ENCODE measurements at places on chromosomes 3 and 15.

DNA sequence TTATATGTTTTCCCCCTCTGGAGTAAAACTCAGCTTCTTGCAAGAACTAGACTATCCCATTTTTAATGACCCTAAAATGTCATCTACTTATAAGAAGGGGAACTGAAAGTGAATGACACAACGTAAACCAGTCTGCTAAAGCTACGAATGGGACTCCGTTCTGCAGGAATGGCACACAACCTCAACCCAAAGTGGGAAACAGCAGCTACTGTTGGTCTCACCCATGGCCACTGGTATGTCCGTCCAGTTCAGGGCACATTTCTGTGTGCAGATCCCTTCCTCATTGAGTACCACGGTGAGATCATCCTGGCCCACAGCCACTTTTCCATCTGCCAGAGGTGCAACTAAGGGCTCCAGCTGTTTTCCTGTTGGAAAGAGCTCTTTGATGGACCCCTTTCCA lies 23.8 kb downstream of the VPS39 start:
- no peak for DNase-seq

- peak; percentile 73 for DNase-seq
These were observed 112.5 kb upstream of the SMAD3 start for GRCh38 chr15:66952756-66953522.

DNA sequence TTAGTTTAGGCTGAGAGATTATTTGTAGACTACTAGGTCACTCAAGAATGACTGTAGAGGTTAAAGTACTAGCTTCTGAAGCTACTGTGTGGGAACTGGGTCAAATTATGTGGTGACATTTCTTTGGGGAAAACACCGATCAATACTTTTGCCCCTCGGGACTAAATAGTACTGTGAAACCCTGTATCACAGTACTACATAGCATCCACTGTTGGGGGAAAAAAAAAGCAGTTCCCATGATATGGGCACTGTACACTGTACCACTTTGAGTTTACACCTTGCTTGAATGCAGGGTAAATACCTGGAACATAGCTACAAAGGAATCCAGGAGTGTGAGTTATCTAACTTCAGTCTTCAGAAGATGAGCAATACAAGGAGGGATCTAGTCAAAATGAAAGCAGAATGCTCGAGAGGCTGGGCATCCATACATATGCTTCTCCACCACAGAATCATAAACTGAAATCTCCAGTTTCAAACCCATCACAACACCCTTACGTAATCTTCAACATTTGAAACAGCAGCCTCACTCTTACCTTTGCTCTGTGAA lies 311.4 kb downstream of the UNC13C start:
- no peak for DNase-seq

DNA sequence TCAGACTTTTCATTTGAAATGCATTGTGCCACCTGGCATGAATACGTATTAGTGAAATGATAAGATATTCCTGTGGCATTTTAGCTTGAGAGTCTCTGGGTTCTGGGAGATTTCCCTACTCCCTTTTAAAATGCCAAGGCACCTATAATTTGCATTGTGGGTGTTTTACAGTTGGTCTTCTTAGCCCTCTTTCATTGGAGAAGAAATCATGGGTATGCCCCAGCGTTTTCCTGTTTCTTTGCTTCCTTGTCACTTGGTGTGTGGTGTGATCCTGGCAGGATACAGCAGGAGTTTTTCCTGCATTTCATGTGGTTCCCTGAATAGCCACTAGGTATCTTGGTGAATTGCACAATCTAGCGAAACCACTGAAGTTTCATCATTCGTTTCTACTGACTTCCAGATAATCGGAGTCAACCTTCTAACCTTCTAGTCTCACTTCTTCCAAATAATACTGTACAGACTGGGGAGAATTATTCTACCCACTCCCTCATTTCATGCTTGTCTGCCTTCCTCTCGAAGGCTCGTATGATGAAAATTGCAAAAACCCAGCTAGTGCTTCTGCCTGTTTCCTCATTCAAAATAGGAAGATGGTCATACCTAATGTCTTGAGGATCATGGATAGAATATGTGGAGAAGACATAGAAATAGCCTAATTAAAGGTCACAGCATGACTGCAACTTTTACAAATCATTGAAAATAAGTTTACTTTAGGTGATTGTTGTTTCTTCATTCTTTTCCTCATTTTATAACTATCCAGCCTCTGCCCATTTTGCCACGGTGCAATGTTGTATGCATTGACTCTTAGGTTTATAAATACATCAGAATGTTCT lies 2.6 kb downstream of the BHLHE40 start:
- peak; percentile 47 for DNase-seq

- no peak for DNase-seq
These were observed 34.7 kb upstream of the MINAR1 start for GRCh38 chr15:79397269-79397910.

GRCh38 chr3:132457286-132457685 lies 40.0 kb downstream of the DNAJC13 start:
- DNase-seq = no peak

- no peak for DNase-seq
These were observed 15.6 kb upstream of the KY start for GRCh38 chr3:134666466-134666865.

DNA sequence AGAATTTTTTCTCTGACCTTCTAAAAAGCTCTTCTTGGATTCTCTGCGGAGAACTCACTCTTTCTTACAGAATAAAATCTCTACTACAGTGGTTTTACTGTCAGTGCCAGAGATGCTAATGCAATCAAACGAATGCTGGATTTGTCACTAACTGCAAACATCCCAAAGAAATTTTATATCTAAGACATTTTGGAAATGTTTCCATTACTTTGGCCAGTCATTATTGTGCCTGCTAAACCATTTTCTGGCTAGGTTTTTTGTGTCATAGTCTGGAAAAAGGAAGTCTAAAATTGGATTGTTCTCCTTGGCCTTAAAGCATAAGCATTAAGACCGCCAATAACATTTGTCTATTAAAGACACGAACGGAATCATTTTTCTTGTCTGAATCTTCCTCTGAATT lies 54.0 kb downstream of the PLOD2 start:
- no peak for DNase-seq

GRCh38 chr3:139937674-139938279 lies 2.8 kb downstream of the CLSTN2 start:
- DNase-seq = peak; percentile 50

- DNase-seq = peak; percentile 24
These were observed 141.4 kb downstream of the TBL1XR1 start for GRCh38 chr3:177055605-177056571.

- no peak for DNase-seq
These were observed 6.2 kb downstream of the SLC41A3 start for GRCh38 chr3:126077754-126078153.

DNA sequence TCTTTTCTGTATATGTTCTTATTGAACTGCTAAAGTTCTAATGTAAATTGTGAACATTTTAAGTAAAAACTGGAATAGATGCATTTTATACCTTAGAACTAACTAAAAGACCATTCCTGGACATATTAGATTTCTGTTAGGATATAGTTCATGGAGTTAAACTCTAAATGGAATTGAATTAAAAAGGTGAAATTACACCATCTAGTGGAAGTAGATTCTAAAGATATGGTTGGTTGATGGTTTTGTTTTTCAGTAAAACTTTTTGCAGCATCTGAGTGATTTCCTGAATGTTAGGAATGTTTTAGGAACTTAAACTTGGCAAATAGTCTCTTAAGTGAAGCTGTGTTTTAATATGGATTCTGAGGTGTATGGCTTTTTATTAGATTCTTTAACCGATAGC lies 96.8 kb downstream of the SLMAP start:
- DNase-seq = peak; percentile 2

GRCh38 chr15:66481107-66481856 lies 16.3 kb downstream of the SNAPC5 start:
- DNase-seq = no peak

DNA sequence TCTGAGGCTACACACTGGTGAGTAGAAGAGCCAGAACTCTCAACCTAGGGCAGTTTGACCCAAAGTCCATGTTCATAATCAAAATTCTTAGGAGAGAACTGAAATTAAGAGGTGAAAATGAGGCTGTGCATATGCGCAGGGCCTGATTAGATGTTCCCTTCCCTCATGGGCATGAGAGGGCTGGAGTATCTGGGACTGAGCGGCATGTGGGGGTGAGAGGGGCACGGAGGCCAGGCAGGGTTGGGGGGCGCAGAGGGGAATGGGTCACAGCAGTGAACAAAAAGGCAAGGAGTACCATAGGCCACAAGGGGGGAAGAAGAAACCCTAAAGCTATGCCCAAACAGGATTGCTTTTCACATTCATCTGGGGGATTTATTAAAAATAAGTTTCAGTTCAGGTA lies 31.3 kb downstream of the ADAMTS9 start:
- DNase-seq = no peak

- DNase-seq = peak; percentile 36
These were observed 8.5 kb downstream of the CDCP1 start for GRCh38 chr3:45137656-45138181.

GRCh38 chr15:86337071-86337470 lies 257.4 kb downstream of the AGBL1 start:
- DNase-seq = no peak

DNA sequence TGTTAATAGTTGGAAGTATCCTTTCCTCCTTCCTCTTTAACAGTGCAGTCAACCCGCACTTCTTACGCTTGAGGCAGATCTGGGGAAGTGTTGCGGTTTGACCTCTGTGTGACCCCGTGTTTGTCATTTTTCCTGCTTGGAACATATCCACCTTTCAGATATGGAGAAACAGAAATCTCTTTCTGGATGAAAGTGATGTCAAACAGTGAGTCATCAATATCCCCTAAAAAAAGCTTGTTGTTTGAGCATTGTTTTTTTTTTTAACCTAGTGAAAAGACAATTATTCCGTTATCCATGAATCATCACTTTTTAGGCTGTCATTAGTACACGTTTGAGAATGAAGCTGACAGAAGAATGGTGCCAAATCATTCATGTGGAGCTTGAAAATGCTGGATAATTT lies 293.7 kb downstream of the ARPP21 start:
- peak; percentile 14 for DNase-seq

DNA sequence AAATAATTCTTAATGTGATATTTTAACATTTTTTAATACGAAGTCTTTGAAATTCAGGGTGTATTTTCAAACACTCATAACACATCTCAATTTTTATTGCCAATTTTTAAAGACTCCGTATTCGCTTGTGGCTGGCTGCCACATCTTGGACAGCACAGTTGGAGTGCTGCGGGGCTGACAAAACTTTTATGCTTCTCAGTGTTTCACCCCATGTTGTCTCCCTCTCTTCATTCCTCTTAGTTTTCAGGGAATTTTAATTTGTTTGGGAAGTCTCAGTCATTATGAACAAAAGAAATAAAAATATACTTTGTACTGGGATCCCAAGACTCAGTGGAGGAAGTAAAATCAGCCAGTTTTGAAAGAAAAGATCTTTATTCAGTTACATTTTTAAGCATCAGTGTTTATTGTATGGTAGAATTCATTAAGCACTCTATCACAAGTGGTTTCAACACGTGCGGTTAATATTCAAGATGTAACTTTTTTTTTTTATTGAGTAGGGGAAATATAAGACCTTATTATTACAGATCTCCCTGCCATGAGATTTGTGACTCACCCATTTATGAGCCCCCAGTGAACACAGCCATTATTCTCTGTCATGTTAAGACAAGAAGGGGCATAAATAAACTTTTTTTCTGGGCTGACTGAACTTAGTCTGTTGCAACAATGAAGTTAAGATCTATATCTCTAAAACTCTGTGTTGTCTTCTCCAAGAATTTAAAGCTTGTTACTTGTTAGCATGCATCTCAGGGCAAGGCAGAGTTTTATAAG lies 26.8 kb downstream of the KAT2B start:
- DNase-seq = no peak

DNA sequence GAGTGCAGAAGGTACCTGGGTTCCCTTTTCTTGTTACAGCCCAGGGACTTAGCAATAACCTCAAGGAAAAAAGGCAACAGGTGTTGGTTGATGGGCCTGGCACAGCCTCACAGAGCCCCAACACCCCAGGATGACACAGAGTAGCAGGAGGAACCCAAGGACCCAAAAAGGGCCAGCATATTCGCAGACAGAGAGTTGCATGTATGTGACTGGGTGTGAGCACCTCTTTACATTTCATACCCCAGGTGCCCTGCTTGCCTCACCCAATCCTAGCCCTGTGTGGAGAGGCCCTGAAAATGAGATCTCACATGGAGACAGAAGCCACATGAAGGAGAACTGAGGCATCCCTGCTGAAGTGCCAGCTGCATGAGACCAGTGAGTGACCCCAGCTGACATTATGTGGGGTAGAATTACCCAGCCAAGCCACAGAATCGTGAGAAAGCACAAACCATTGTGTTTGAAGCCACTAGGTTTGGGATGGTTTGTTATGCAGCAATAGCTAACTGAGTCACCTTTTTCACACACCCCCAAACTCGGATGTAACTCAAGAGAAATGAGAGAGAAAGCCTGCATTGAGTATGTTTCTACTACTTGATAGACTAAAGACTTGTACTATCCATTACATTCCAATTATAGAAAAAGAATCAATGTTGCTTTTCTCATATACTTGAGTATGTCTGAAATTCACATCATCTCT lies 26.2 kb upstream of the HHATL start:
- DNase-seq = no peak

- DNase-seq = no peak
These were observed 151.4 kb downstream of the POLR2M start for GRCh38 chr15:57857871-57858270.

- no peak for DNase-seq
These were observed 16.1 kb downstream of the SIDT1 start for GRCh38 chr3:113548501-113548900.

DNA sequence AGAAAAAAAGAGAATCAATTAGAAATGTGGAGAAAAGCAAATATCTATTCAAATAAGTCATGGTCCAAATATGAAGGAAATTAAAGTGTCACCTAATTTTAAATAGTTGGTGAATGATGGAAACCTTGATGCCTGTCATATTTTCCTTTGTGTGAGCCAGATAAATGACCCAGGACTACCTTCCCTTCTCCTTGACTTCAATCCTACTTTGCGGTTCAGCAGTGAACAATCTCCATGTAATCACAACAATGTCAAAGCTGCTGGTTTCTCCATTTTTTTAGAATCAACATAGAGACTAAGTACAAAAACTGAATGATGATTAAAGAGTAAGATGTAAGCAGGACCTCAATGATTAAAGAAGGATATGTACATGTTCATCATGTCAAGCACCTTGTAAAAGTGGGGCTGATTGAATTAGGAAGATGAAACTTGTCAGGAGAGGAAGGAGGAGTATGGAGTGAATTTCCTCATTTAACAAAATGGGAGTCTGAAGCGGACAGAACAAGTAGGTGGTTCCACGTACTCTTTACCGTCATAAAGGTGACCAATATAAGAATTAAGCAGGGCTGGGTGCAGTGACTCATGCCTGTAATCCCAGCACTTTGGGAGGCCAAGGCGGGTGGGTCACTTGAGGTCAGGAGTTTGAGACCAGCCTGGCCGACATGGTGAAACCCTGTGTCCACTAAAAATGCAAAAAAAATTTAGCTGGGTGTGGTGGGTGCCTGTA lies 43.1 kb downstream of the TRPM1 start:
- no peak for DNase-seq

DNA sequence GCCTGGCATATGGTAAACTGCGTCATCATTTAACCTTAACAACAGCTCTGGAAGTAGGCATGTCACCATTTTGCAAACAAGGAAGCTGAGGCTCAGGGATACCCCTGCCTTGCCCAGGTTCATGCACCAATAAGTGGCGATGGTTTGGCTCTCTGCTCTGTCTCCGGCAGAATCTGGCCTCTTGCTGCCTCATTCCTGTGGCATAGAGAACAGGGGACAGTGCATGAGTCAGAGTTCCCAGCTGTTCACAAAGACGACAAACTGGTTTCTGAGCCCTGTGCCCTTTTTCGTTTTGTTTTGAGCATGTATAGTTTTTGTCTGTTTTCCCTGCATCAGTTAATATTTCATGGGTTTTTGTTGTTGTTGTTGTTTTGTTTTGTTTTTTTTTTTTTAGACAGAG lies 236.8 kb downstream of the OPA1 start:
- DNase-seq = peak; percentile 18

Data from NCI-H69 (cell line).